ENCODE measurements at places on chromosomes 3 and 15. TPM values are rescaled to one million over a fixed set of nuclear protein-coding genes. Genes with fewer than 3 reads are reported as not detected.
A peak's percentile ranks its signal among the peaks of the same experiment; 100 is the strongest.

DNA sequence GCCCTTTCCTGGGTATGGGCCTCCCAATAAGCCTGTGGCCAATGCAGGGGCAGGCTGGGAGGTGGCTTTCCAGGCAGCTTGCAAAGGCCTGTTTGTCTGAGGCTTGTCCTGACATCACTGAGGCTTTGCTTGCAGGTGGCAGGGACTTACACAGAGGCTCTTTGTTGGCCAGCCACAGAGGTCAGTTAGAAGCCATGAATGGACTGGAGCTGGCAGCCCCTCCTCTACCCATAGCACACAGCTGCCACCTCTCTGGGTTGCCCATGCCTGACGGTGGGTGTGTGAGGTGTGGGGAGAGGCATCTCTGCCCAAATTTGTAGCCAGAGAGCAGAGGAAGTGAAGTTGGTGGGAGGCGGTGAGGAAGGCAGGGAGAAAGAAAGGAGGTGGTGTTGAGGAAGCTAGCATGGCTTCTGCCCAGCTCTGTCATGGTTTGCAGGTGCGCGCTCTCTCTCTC lies 17.1 kb downstream of the LIMD1 start:
- H3K4me3 ChIP-seq, result no peak overlapping the region
- H3K27me3 ChIP-seq, result no peaks in the 10 kb centered on the region
- no peak overlapping the region for H3K27ac ChIP-seq
- peaks cover 21% of the 10 kb centered on the region for H3K4me1 ChIP-seq
- peaks cover 4% of the 10 kb centered on the region for H3K36me3 ChIP-seq

- H3K36me3 ChIP-seq, result no peaks in the 10 kb centered on the region
- H3K27me3 ChIP-seq, result no peaks in the 10 kb centered on the region
- no peaks in the 10 kb centered on the region for H3K4me1 ChIP-seq
- H3K27ac ChIP-seq, result no peak overlapping the region
- DNase-seq, result no peak
- H3K4me3 ChIP-seq, result no peak overlapping the region
These were observed 235.0 kb downstream of the ULK4 start for GRCh38 chr3:41726891-41727290.

GRCh38 chr15:92878593-92879053 lies 21.5 kb upstream of the CHD2 start:
- no peaks in the 10 kb centered on the region for H3K36me3 ChIP-seq
- H3K4me3 ChIP-seq, result no peak overlapping the region
- no peaks in the 10 kb centered on the region for H3K27me3 ChIP-seq
- DNase-seq, result no peak
- no peak overlapping the region for H3K27ac ChIP-seq

DNA sequence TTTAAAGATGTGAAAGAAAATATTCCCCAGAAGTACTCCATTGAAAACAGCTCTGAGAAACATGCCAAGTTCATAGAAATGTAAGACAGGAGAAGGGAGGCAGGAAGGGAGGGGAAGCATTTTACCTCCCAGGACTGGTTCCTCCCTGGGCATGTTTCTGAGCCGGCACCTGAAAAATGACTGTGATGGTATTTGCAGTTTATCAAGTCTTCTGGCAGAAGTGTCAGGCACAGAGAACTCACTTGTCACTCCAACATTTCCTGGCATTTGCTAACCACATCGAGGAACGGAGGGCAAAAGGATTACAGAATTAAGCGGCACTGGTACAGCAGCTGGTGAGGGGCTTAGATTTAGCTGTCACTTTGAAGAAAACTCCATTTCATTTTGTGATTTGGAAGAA lies 1054.0 kb downstream of the TUSC7 start:
- H3K36me3 ChIP-seq, result no peaks in the 10 kb centered on the region
- no peaks in the 10 kb centered on the region for H3K27me3 ChIP-seq
- H3K4me3 ChIP-seq, result no peak overlapping the region

DNA sequence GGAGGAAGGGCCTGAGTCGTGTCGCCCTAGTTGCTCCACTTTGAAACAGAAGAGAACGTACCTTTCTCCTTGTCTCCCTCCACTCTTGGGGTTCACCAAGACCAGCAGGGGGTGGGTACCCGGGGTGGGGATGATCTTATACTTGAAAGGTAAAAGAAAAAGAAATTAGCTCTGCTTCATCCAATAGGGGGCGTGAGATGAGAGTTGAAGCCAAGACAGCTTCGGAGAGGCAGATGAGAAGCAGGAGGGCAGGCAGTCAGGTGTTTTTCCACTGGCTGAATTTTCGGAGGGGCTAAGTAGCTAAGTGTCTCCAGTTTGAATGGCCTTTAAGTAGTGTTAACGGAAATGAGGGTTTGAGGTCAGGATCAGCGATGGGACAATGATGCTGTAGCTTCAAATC lies 100.4 kb downstream of the DGKG start:
- H3K27me3 ChIP-seq, result peaks cover under 1% of the 10 kb centered on the region
- no peaks in the 10 kb centered on the region for H3K36me3 ChIP-seq
- H3K4me3 ChIP-seq, result no peak overlapping the region
- H3K27ac ChIP-seq, result no peak overlapping the region
- no peaks in the 10 kb centered on the region for H3K4me1 ChIP-seq

DNA sequence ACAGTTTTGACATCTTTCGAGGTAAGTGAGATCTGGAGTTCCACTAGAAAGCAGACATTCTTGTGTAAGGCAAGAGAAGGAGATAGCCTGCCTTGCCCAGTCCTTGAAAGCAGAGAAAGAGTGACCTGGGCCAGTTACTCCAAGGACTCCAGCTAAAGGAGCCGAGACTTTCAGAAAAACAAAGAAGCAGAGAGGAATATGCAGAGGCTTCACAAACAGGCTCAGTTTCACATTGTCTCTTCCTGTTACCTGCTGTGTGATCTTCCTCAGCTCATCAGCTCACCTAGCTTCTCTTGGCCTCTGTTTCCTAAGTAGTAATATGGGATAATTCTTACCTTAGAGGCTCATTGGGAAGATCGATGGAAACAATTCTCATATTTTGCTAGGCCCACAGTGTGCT lies 81.0 kb downstream of the CDC25A start:
- no peaks in the 10 kb centered on the region for H3K36me3 ChIP-seq
- no peaks in the 10 kb centered on the region for H3K4me1 ChIP-seq
- H3K27ac ChIP-seq, result no peak overlapping the region
- DNase-seq, result no peak
- no peaks in the 10 kb centered on the region for H3K27me3 ChIP-seq
- H3K4me3 ChIP-seq, result no peak overlapping the region

DNA sequence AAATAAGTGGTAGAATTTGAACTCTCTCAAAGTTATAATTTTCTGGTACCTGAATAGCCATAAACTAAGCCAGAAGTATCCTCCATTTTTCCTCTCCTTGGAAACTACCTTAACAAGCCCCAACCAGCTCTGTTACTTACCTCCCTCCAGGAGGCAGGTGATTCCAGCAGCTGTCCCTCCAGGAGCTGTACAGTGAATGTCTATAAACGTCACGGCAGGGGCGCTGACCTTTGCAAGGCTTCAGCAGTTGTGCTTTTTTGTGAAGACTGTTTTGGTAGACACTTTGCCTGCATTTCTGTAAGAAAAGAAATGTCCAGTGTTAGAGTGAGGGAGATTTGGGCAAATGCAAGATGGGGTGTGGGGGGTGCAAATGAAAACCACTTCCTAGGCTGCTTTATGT lies 67.2 kb downstream of the LEO1 start:
- H3K36me3 ChIP-seq, result peaks cover 54% of the 10 kb centered on the region
- no peak overlapping the region for H3K4me3 ChIP-seq
- peaks cover 4% of the 10 kb centered on the region for H3K4me1 ChIP-seq
- DNase-seq, result no peak

- no peaks in the 10 kb centered on the region for H3K36me3 ChIP-seq
- DNase-seq, result no peak
These were observed 368.7 kb upstream of the UMPS start for GRCh38 chr3:124361566-124361965.

- H3K27ac ChIP-seq, result no peak overlapping the region
- DNase-seq, result no peak
- H3K4me1 ChIP-seq, result peaks cover 8% of the 10 kb centered on the region
- no peaks in the 10 kb centered on the region for H3K36me3 ChIP-seq
- H3K4me3 ChIP-seq, result no peak overlapping the region
These were observed 80.4 kb downstream of the CHRD start for GRCh38 chr3:184460276-184460675.

- H3K27me3 ChIP-seq, result no peaks in the 10 kb centered on the region
- no peak for DNase-seq
- no peaks in the 10 kb centered on the region for H3K36me3 ChIP-seq
- H3K4me3 ChIP-seq, result no peak overlapping the region
These were observed 40.0 kb downstream of the ASB7 start for GRCh38 chr15:100642213-100642949.

- no peaks in the 10 kb centered on the region for H3K4me1 ChIP-seq
- H3K27ac ChIP-seq, result no peak overlapping the region
- H3K4me3 ChIP-seq, result no peak overlapping the region
- H3K27me3 ChIP-seq, result peaks cover 36% of the 10 kb centered on the region
- H3K36me3 ChIP-seq, result no peaks in the 10 kb centered on the region
These were observed 158.6 kb downstream of the UACA start for GRCh38 chr15:70604666-70605315.

DNA sequence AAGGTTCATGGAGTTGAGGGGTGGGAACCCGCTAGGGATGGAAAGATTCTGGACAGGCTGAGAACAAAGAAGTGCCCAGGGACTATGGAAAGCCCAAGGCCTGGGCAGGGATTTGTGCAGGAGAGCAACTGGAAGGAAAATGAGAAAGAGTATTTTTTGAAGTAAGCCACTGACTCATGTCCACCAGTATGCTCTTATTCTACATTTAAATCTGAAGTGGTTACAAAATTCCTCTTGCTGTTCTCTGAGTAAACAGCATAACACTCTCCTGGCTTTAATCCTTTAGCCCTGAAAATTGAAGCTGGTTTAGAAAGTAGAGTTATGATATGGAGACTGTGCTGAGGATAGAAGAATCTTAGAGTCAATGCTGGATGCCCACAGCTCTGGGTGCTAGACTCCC lies 165.2 kb downstream of the ISL2 start:
- no peaks in the 10 kb centered on the region for H3K27me3 ChIP-seq
- no peak overlapping the region for H3K4me3 ChIP-seq
- H3K4me1 ChIP-seq, result peaks cover 4% of the 10 kb centered on the region
- no peak for DNase-seq
- no peaks in the 10 kb centered on the region for H3K36me3 ChIP-seq
- H3K27ac ChIP-seq, result no peak overlapping the region

GRCh38 chr15:80309769-80310384 lies 57.9 kb upstream of the CTXND1 start:
- H3K4me1 ChIP-seq, result no peaks in the 10 kb centered on the region
- no peak for DNase-seq
- no peaks in the 10 kb centered on the region for H3K36me3 ChIP-seq
- no peak overlapping the region for H3K27ac ChIP-seq
- no peak overlapping the region for H3K4me3 ChIP-seq

DNA sequence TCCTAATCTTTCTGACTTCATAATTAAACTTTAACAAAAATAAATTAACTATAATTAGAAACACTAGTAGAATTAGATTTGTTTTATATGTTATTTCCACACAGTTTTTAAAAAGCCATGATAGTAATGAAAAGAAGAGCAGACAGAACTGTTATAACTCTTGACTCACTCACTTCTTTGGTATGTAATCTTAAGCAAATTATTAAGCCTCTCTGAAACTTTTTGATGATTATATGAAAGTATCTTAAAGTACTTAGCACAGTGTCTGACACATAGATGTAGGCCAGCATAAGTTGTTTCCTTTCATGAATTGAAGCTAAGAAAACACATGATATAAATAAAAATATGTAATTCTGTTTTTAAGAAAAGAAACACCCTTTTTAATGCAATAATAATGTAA lies 123.6 kb upstream of the MLF1 start:
- no peak overlapping the region for H3K4me3 ChIP-seq
- H3K27ac ChIP-seq, result no peak overlapping the region
- DNase-seq, result no peak
- H3K4me1 ChIP-seq, result no peaks in the 10 kb centered on the region
- H3K27me3 ChIP-seq, result no peaks in the 10 kb centered on the region
- no peaks in the 10 kb centered on the region for H3K36me3 ChIP-seq

- H3K36me3 ChIP-seq, result no peaks in the 10 kb centered on the region
- H3K27ac ChIP-seq, result no peak overlapping the region
- peaks cover 8% of the 10 kb centered on the region for H3K4me1 ChIP-seq
- DNase-seq, result no peak
- H3K4me3 ChIP-seq, result no peak overlapping the region
- peaks cover 6% of the 10 kb centered on the region for H3K27me3 ChIP-seq
These were observed 21.8 kb downstream of the C3orf18 start for GRCh38 chr3:50545781-50546180.

DNA sequence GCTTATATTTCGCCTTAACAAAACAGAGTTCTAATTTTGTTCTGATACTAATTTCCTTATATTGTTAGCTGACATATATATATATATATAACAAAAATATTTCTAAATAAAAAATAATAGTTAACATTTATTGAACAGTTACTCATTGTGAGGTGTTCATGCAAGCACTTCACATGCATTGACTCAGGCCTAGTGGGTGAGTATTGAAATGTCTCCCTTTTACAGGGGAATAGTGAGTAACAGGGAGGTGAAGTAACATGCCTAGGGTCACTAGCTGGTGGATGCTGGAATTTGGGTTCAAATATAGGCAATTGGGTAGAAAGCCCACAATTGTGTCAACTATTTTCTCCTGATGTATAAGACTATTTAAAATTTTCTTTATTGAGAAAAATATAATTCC lies 102.6 kb upstream of the ZPLD1 start:
- H3K27me3 ChIP-seq, result no peaks in the 10 kb centered on the region
- H3K4me1 ChIP-seq, result no peaks in the 10 kb centered on the region
- DNase-seq, result peak; percentile 19
- H3K4me3 ChIP-seq, result no peak overlapping the region
- no peaks in the 10 kb centered on the region for H3K36me3 ChIP-seq
- no peak overlapping the region for H3K27ac ChIP-seq

- no peaks in the 10 kb centered on the region for H3K4me1 ChIP-seq
- no peaks in the 10 kb centered on the region for H3K27me3 ChIP-seq
- no peaks in the 10 kb centered on the region for H3K36me3 ChIP-seq
- no peak for DNase-seq
These were observed 317.0 kb downstream of the OCA2 start for GRCh38 chr15:27782125-27782524.

DNA sequence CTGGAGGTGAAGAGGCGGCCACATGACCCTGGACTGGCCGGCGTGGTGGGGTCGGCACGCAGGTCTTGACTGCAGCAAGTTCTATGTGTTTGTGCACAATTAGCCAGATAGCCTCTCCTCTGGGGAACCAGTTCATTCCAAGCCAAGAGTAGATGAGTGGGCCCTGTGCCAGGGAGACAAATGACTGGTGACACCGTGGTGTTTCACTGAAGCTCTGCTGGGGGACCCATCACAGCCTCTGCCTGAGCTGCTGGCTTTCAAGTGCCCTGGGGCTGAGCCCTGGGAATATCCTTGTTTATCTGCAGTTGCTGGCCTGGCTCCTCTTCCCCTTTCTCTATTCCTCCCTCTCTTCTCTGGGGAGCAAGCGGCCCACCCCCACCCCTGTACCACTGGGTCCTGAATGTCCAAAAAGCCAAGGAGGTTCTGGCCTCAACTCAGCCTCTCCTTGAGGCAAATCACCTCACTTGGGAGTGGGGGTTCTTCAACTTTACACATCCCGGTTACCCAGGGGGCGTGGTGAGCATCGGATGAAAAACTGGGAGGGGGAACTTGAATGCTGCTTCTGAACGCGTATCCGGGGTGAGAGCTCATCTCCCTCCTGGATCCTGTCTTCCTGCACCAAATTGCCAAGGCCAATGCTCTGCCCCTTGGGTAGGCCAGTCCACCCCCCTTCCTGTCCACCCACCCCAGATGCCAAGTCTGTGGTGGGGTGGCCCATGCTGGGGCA lies 199.6 kb upstream of the LYSMD4 start:
- H3K4me3 ChIP-seq, result no peak overlapping the region
- peaks cover 3% of the 10 kb centered on the region for H3K4me1 ChIP-seq
- H3K27me3 ChIP-seq, result peaks cover 4% of the 10 kb centered on the region
- no peak overlapping the region for H3K27ac ChIP-seq
- DNase-seq, result no peak

PLCL2 gene
- 0.12 TPM for polyA plus RNA-seq

TPRG1 gene
- 1.3 TPM for polyA plus RNA-seq

ARNT2 gene
- 0.08 TPM for polyA plus RNA-seq

GUCA1C gene
- 0.26 TPM for polyA plus RNA-seq

SPTBN5 gene
- polyA plus RNA-seq, result 1.1 TPM

RTP3 gene
- not detected for polyA plus RNA-seq

CPNE9 gene
- polyA plus RNA-seq, result not detected

COX17 gene
- polyA plus RNA-seq, result 40.6 TPM

SCAANT1 gene
- not detected for polyA plus RNA-seq
